ENCODE measurements at places on chromosomes 4 and X. TPM values are rescaled to one million over a fixed set of nuclear protein-coding genes. Genes with fewer than 3 reads are reported as not detected.

DNA sequence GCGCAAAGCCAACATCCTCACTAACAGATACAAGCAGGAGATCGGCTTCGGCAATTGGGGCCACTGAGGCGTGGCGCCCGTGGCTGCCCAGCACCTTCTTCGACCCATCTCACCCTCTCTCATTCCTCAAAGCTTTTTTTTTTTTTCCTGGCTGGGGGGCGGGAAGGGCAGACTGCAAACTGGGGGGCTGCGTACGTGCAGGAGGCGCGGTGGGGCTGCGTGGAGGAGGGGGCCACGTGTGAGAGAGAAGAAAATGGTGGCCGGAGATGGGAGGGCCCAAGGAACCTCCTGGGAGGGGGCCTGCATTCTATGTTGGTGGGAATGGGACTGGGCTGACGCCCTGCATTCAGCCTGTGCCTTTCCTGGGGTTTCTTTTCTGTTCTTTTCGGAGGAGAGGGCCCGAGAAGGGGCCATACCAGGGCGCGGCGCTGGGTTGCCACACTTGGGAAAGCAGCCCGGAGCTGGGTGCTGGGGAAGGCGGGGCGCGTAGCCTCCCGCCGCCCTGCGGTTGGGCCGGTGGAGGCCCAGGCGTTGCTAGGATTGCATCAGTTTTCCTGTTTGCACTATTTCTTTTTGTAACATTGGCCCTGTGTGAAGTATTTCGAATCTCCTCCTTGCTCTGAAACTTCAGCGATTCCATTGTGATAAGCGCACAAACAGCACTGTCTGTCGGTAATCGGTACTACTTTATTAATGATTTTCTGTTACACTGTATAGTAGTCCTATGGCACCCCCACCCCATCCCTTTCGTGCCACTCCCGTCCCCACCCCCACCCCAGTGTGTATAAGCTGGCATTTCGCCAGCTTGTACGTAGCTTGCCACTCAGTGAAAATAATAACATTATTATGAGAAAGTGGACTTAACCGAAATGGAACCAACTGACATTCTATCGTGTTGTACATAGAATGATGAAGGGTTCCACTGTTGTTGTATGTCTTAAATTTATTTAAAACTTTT lies 4.5 kb downstream of the MID1IP1 start:
- peak; percentile 53 for DNase-seq

Gene FAM53A
- total RNA-seq = 1.3 TPM

- no peak for DNase-seq
Observed at GRCh38 chr4:153579872-153580271, 104.2 kb upstream of the TLR2 start.

DNA sequence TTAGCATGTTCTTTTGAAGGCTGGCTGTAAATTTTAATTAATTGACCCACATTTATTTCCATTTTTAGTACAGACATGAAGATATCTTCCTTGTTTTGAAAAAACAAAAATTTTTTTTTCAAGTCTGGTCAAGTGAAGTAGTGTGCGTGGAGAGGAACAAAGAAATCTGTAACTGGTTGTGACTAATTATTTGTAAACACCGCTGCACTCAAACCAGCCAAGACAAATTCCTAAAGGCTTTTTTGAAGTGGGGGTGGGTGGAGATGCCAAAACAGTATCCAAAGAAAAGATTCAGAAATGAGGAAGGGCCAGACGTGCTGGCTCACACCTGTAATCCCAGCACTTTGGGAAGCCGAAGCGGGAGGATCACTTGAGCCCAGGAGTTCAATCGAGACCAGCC lies 88.3 kb downstream of the SHROOM2 start:
- peak; percentile 51 for DNase-seq

DNA sequence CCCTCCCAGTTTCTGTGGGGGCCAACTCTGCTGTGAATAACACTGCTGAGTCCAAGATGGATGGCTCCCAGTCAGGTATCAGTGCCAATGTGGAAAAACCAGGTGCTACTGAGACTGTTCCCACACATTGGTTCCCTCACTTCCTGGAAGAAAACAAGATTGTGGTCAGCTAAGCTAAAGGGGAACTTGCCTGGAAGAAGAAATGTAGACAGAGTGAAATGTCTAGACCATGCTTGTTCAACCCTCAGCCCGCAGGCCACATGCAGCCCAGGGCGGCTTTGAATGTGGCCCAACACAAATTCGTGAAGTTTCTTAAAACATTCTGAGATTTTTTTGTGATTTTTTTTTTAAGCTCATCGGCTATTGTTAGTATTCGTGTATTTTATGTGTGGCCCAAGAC lies 28.6 kb upstream of the UTP14A start:
- no peak for DNase-seq

DNA sequence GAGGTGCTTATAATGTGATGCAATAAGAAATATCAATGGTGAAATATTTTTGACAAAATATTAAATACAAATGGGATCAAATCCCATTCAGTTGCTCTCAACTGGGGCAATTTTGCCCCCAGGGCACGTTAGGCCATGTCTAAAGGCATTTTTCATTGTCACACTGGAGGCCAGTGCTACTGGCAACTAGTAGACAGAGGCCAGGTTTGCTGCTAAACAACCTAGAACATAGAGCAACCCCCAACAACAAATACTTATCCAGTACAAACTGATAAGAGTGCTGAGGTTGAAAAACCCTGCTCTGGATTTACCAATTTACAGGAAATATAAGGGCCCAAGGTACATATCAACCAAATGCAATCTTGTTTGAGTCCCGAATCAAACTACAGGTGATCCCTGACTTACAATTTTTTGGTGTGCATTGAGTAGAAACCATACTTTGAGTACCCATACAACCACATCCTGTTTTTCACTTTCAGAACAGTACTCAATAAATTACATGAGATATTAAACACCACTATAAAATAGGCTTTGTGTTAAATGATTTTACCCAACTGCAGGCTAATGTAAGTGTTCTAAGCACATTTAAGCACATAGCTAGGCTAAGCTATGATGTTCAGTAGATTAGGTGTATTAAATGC lies 237.5 kb downstream of the HNRNPD start:
- no peak for DNase-seq

DNA sequence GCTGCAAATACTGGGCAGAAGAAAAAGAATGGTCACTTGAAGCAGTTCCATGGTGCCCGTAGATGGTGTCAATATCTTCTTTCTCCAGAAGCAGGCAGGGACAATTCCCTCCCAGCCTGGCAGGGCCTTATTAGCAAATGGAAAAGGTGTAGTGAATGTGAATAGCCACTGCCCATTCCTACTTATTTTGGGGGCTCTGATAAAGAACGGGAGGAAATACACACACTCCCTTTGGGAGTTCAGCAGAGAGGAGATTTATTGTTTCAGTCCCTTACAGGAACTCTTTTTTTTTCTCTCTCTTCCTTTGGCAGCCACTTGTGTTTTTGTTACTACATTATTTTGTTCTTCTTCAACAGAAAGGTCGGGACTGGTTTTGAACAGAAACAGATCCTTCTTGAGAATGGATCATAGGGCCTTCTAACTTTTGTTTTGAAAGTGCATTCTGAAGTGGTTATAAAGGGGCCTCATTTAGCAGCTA lies at the start of gene EMCN:
Gene EMCN (minus strand): TSS at position 159 of the 478 bp plus-strand sequence. CDS start 108 bp downstream, at position 51.
- no peak for DNase-seq

GRCh38 chrX:17736856-17737709 lies at the start of gene SCML1:
SCML1 (plus strand) TSS chrX:17737493; CDS start chrX:17744187, 6,694 bp downstream.
- peak; percentile 90 for DNase-seq

GRCh38 chr4:40124690-40125089 lies 68.0 kb downstream of the N4BP2 start:
- no peak for DNase-seq

Gene P2RY8
- total RNA-seq = not detected

DNA sequence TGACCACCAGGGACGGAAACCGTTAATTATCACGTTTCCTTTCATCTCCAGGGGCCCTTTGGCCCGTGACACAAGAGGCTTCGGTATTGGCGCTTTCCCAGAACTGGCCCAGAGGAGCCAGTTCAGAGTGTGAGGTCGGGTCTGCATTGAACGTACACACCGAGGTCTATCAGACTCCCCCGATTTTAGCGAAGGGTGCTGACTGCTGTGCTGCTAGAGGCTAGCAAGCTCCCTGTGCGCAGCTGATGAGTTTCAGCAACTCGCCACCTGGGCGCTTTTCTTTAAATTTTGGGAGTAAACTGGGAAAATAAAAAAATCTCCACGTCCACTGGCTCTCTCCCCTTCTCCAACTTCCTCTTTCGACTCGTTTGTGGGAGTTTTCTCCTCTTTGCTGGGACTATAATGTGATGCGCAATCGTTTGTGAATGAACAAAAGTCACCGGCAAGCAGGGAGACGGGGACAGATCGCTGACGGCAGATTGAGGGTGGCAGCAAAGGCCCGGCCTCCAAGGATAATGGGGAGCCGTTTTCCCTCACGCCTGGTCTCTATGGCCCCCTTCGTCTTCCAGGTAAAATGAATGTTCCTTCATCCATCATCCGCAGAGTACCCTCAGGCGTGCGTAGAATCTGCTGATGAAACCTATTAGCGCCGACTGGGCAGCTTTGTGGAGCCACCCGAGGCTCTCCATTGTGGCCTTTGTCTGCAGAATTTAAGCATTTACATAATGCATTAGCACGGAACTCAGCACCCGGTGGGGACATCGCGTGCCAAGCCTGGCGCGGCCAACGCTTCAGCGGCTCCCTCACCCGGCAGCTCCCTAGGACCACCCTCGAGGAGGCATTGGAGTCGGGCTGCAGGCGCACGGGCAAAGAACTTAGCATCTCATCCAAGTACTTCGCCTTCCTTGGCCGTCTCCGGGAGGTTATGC lies 1.6 kb upstream of the LRAT start:
- no peak for DNase-seq

GRCh38 chr4:78081541-78081940 lies 24.4 kb downstream of the FRAS1 start:
- no peak for DNase-seq

DNA sequence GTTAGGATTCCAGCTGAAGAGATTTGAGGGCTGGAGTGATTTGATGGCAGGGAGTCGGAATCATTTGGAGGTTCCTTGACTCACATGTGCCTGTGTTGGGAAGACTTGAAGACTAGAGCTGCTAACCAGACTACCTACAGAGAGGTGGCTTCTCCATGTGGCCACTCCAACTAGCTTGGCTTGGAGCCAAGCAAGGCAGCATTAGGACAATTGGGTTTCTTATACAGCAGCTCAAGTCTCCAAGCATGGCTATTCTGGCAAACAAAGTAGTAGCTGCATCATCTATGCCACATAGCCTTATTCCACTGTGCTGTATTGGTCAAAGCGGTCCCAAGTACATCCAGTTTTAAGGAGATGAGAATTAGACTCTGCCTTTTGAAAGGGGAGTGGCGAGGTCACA lies 171.7 kb upstream of the SLC4A4 start:
- no peak for DNase-seq

- no peak for DNase-seq
Observed at GRCh38 chrX:22059775-22060174, 27.6 kb downstream of the PHEX start.

DNA sequence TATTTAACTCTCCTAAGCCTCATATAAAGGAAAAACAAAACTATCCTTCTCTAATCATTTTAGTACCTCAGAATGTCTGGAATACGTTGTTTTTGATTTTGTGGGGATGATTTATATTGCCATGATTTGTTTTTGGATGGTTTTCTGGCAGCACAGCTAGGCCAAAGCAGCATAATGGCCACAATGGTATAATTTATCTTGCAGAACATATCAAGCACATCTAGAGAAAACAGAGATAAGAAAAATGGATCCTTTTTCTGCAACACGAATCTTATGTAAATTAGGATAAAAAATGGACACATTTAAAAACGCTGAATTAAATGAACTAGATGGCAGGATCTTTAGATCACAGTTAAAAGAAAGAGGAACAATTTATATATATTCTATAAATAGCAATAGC lies 269.9 kb upstream of the FAT4 start:
- no peak for DNase-seq

- DNase-seq = no peak
Observed at GRCh38 chr4:174304664-174305063, 21.0 kb downstream of the CEP44 start.

GRCh38 chr4:18039113-18039512 lies 17.6 kb upstream of the LCORL start:
- peak; percentile 57 for DNase-seq

- DNase-seq = peak; percentile 60
Observed at GRCh38 chr4:106369456-106370060, 980 bp upstream of the GIMD1 start.

GRCh38 chr4:156619154-156619934 lies 352.3 kb downstream of the PDGFC start:
- no peak for DNase-seq

Gene INTU
- total RNA-seq = 3.1 TPM

DNA sequence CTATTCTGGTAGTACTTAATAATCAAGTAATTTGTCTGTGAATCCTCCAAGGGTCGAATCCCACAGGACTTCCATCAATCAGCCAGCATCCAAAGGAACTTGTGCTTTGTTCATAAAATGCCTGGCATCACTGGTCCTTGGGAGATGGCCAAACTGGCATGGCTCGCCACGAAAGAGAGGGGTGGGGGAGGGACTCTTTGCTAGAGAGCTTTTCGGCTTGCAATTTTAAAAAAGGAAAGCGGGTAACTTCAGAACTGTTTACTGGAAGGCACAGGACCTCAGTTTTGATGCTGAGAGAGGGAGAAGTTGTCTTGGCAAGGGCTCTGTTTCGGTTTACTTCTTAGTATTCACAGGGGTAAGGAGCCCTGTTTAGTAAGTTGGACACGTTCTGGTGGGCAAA lies 79.4 kb upstream of the FHL1 start:
- no peak for DNase-seq

DNA sequence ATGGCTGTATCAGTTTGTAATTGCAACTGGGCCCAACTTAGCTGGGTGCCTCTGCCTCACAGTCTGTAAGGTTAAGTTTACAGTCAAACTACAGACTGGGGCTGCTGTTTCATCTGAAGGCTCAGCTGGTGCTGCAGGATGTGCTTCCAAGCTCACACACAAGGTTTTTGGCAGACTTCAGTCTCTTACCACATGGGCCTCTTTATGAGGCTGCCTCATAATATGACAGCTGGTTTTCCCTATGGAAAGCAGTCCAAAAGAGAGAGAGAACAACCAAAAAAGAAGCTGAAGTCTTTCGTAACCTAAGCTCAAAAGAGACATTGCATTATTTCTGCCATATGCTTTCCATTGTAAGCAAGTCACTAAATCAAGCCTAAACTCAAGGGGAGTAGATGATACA lies 271.7 kb downstream of the DCTD start:
- DNase-seq = no peak

DNA sequence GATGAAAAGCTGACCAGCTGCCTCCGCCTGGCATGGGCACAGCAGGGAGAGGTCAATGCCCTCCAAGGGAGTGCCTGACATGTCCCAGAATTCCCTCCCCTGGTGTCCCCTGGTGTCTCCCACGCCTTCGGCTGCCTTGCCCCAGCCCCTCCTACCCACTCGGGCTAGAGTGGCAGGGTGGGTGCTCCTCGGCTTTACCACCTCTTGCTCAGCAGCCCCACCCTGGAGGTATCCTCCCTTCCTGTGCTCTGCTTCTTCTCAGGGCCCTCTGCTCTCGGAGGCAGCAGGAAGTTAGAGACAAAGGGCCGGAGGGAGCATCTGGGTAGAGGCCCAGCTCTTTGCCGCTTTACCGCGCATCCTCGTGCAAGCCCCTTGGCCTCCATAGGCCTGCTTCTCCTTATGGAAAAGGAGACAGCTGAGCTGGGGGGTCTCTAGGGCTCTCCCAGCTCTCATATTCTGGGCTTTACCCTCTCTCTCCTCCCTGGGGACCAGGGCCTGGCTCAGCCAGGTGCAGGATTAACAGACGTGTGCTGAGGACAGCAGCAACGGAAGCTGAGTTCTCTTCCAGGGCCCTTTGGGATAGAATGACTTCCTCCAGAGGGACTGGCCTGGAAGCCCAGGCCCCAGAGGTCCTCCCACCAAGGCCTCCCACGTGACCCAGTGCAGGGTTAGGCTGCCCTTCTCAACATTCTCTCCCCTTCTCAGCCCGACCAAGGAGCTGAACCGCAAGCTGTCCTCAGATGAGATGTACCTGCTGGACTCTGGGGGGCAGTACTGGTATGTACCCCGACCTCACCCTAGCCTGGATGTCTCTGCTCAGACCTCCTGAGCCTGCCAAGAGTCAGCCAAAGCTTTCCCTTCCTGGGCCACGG lies 17.2 kb downstream of the XPNPEP2 start:
- no peak for DNase-seq

All from foreskin keratinocyte (primary cell).